Prostate gland (tissue), 2 donors: ENCODE measurements at places on chromosomes 12 and 14.

GRCh38 chr14:69154779-69155178 is 1.9 kb upstream of the DCAF5 start:
- no peak for DNase-seq

GRCh38 chr14:23568600-23569331 is 1.2 kb upstream of the AP1G2 start:
- no peak for DNase-seq

- DNase-seq: no peak
These were observed 356.7 kb downstream of the SNAPC1 start for GRCh38 chr14:62118871-62119270.

DNA sequence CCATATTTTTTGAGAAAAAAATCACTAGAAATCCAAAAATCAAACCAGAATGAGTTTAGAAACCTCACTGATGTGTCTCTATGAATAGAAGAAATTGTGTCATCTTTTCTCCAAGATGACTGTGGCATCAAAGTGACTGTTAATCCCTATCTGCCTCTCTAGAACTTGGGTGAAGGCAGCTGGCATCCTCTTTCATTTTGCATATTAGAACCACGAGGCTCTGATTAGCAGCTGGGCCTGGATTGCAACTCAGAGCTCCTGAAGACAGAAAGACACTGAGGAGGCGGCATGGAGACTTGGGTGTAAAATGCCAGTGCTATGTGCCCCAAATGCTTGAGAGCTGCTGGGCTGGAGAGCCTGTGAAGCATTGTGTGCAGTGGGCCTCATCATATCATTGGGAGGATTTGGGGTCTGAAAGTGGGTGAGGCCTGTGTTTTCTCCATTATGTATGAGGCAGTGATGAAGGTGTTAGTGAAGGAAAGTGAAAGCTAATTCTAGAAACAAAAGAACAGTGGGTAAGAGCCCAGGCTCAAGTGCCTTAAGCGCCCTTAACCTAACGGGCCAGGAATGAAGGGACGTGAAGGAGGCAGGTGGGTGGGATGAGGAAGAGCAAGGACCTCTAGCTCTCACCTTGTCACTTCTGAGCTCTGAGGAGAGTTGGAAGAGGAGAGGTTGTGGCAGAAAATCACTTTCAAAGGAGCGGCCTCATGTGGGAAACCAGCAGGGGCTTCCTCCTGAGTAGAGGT is 26.2 kb downstream of the NKX2-8 start:
- no peak for DNase-seq

DNA sequence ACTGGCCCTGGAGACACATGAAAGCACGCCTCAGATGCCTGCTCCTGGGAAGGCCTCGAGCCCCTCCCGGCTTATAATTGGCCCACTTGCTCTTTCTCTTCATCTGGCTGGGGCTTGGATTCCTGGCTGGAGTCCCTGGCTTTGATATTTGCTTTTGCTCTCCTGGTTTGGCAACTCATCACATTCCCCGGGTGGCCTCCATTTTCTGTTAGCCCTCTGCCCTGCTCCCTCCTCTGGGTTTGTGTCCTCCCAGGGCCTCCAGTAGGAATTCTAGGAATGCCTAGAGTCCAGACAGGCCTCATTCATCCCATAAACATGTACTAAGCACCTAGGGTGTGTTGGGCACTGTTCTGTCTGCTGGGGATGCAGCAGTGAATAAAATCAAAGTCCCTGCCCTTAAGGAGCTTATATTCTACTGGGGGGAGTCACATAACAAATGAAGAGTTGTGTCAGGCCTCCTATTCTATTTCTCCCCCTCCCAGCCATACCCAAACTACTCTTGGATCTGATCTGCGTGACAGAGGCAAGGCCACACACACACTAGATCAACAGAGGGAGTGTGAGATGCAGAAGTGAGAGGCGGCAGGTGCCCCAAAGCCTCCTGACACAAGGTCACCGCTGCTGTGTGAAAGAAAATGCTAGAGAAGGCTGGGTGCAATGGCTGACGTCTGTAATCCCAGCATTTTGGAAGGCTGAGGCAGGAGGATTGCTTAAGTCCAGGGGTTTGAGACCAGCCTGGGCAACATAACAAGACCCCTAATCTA is 21.3 kb upstream of the TSPAN9 start:
- no peak for DNase-seq

- peak; percentile 62 for DNase-seq
These were observed 44.5 kb downstream of the KDM2B start for GRCh38 chr12:121536054-121536898.

DNA sequence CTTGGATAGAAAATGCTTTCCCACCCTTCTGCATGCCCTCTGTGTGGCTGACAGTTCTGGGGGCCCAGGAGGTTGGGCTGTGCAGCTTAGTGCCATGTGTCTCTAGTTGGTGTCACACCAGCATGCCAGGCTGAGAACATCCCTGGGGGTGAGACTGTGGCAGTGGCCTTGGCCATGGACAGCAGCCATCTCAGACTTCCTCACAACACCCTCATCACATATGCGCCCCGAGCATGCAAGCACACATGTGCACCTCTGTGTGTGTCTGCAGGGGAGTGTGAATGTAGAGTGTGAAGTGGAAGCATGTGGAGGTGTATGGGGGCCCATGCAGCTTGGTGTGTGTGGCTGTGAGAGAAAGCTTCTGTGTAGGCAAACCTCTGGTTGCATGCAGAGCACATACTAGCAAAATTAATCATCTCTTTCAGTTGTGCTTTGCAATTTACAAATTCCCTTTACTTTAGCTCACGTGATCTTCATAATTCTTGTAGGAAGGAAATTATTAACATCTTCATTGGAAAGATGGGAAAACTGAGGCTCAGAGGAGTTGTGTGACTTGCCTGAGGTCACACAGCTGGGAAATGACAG is 8.4 kb downstream of the ASIC1 start:
- DNase-seq: no peak

DNA sequence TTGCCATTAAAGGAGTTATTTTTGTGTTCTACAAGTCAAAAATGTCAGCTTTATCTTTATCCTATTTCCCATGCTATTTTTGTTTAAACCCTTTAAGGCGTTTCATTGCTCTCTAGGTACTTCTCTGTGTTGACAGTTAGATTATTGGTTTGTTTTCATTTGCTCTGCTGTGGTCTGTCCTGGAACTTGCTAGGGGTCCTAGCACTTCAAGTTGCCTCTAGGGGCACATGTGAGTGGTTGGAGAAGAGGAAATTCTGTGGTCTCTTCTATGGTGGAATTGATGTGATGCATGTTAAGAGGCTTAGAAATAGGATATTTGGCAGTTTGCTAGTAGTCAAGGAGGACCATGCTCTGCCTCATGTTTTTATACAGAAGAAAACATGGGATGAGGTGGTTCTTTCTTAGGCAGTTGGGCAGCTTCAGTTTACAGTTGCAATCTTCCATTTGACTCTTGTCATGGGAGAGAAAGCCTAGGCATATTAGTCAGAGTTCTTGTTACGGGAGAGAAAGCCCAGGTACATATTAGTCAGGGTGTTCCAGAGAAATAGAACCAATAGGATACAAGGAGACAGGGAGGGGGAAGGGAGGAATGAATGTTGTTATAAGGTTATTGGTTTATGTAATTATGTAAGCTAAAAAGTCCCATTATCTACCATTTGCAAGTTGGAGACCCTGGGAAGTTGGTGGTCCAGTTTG is 14.4 kb downstream of the TTLL5 start:
- DNase-seq: no peak

DNA sequence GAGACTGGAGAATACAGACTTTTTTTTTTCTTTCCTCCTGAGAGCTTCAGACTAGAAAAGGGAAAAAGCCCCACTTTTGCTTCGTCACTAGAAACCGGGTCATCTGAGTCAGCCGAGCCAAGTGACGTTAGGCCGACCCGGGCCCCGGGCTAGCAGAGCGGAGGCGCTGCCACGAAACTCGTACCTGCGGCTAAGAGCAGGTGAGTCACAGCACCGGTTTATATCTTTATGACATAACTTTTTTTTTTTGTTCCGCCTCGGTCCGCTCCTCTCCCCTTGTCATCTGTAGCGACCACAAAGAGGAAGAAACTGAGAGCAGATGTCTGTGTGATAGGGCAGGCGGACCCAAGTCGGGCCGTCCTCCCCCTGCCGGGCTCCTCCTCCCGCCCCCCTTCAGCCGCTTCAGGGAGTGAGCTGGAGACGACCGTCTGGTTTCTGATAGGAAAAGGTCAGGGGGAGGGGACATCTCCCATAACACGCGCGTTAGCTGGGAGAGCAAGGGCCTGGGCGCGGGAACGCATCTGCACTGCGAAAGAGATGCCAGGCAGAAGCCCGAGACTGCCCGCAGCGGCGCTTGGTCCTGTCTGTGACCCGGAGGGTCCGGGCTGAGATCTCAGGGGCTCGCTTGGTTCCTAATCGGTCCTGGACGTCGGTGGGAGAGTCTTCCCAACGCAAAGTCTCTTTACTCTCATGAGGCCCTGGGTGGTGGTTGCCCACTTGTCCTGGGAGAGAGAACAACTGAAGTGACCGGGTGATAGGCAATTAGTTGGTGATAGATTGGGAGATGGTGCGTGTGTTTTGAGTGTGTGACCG is 586 bp downstream of the TTC6 start:
- DNase-seq: peak; percentile 92

DNA sequence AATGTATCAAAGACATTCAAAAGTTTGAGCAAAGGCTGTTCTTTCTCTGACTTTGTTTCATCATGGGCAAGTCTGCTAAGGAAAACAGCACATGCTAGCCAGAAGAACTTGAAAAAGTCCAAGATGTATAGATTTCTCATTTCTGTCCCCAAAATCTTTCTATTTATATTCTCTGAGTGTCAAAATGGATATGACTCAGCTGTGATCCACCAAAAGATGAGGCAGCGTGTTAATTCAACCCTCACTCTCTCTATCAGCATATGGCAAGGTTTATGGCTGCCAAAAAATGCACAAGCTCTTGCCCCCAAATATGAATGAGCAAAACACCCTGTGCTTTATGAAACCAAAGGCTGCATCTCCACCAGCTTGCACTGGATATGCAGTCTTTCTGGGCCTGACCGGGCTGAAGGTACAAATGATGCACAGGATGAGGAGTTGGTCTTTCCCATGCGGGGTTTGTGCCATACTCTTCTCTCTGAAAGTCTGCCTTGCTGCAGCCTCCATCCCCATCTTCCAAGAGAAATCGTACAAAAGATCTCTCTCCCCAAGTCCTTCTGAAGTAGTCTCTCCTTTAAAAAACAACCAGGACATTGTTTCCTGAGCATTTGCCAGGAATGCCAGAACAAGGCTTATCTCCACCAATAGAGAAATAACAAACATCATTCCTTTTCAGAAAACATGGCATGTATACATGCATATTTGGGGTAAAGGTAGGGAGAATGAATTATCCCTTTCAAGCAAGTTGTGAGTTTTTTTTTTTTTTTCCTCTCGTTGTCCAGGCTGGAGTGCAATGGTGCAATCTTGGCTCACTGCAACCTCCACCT is 203.4 kb downstream of the TMX1 start:
- DNase-seq: no peak

- no peak for DNase-seq
These were observed 7.0 kb downstream of the PPP1R12A start for GRCh38 chr12:79927772-79928474.
